Epithelial cell of proximal tubule (primary cell): ENCODE measurements at places on chromosomes 5 and 9. TPM values are rescaled to one million over a fixed set of nuclear protein-coding genes. Genes with fewer than 3 reads are reported as not detected.

DNA sequence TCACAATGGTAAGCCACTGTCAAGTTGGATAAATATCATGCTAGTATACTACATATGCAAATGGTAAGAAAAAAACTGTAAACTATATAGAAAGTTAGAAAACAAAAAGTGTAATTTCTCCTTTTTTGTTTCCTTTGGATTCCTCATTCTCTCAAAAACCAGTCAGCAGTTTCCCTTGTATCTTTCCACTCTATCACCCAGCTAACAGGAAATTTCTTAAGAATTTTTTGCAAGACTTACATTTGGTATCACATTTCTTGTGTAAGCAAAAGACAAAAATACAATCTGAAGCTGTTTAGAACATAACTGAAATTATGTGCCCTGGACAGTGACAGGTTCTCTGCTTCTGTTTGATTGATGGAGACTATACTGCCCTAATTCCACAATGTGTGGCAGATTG, 25.2 kb upstream of the MSH3 start:
- no peak for DNase-seq

The KIAA0825 gene
- 0.87 and 0.92 TPM in 2 replicates for total RNA-seq

GRCh38 chr5:154480847-154481246, 2.8 kb upstream of the HAND1 start:
- DNase-seq: no peak

DNA sequence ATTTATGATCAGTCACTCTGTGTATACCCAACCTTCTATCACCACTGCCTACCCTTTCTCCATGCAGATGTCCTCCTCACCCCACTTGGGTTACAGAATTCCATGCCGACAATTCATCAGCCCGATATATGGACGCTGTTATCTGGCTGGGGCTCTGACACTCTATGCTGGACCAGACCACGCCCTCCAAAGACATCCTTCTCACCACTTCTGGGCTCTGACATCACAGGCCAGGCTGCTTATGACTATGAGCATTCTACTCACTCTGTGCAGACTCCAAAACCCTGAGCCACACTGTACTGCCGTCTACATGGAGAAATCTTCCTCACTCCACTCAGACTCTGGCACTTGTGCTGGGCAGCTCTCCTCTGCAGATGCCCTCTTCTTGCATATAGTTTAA, 7.6 kb upstream of the AK3 start:
- no peak for DNase-seq

The ACER2 gene
- 1.3 and 4.1 TPM in 2 replicates for total RNA-seq

- DNase-seq: no peak
These were observed 1999.5 kb upstream of the CDH6 start for GRCh38 chr5:29193972-29194371.

DNA sequence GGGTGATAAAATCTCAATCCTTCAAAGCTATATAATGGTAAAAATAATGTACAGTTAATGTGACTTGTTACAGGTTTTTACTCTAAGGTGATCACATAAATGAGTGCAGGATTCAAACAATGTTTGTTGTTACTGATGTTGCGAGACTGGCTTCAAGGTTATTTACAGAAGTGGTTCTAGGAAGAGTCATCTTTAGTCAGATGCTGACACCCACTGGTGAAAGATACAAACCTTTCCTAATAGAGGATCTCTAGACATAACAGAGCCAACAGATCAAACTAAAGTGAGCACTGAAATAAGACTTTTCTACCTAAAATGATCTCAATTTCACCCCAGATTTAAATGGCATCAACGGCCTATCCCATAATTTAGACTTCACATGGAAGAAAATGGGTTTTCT, 20.2 kb downstream of the ARSB start:
- DNase-seq: no peak

DNA sequence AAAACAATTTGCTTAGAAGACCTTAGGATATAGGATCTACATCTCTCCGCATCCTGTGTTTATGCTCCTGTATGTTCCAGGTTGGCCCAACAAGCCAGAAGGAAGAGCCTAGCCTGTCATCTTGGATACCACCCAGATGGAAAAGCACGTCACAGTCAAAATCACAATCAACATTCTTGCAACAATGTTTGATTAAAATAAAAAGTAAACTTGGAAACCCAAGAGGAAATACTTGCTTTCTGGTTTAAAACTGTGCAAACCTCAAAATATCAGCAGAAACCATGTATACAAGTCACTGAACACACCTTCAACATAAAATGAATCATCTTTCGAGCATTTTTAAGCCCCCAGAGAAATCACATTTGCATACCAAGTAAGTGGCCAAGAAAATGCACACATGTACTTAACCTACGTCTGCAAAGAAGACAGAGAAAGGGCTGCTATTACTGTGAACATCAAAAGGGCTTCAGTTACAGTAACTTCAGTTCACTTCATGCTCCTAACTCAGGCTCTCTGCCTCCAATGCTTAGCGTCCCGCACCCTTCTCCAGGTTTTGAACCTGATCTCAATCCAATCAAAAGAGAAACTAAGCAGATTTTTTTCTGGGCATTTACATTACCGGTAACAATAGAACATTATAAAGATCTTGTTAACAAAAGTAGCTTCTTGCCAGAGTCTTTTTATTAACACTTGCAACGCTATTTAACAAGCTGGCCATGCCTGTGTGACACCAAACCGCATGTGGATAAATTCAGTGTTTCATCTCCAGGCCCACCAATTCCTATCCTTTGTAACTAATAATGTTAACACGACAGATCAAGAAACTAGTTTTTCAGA, 1.3 kb downstream of the ENC1 start:
- no peak for DNase-seq

GRCh38 chr9:108259917-108260675, 595.7 kb downstream of the ACTL7B start:
- DNase-seq: no peak

GRCh38 chr9:20914556-20914955, 116.9 kb downstream of the HACD4 start:
- DNase-seq: no peak

GRCh38 chr5:160254706-160255105, 25.4 kb downstream of the FABP6 start:
- DNase-seq: no peak

The CA9 gene
- 0.43 TPM in 1 of 2 replicates, not detected in the other for total RNA-seq

DNA sequence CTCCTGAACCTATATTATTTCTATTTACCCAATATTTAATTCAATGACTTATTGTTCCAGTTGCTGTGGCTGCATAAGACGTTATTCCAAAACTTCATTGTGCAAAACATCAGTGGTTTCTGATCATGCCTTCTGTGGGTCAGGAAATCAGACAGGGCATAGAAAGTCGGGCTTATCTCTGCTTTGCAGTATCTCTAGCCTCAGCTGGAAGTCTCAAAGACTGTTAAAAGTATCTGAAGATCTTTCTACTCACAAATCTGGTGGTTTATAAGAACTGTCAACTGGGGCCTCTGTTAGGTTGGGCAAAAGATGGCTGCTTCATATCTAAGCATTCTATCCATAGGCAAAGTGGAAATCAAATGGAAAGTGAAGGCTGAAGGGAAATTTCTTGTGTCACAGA, 687.7 kb upstream of the ARRDC3 start:
- DNase-seq: no peak

DNA sequence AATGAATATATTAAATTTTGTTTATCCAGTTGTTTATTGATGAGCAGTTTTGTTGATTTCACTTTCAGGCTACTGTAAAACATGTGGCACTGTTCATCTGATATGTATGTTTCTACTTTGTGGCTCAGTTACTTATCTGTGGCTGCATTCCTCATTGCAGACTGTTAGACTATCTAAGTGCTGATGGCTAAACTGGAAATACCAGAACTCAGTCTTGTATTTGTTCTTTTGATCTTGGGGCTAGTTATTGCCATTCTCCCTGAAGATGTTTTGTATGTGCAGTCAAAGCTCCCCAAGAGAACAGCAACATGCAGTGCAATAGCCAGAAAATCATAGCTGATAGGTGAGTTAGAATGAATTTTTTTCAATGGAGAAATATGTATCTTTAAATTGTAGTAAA, 162.2 kb downstream of the GADD45G start:
- DNase-seq: no peak

The OTP gene
- total RNA-seq: not detected in 2 replicates

GRCh38 chr9:114588210-114588609, 641 bp downstream of the ATP6V1G1 start:
- DNase-seq: no peak

DNA sequence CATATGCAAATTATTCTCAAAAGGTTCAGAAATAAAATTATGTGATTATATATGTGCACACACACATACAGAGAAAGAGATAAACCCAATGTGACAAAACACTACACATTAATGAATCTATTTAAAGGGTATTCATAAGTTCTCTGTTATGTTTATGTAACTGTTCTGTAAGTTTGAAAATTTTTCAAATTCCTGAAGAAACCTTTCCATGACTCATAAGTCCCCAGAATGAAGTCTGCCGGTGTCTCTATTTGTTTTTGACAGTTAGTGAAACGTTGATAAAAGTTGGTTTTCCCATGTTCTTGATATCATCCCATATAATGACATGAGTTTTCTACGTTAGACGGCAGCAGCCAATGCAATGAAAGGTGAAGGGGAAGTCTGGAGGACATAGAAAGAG, 199.5 kb upstream of the PUM3 start:
- no peak for DNase-seq

GRCh38 chr5:115478281-115478680, 66.3 kb downstream of the FEM1C start:
- no peak for DNase-seq

GRCh38 chr5:158013939-158014338, 155.0 kb upstream of the CLINT1 start:
- DNase-seq: no peak

DNA sequence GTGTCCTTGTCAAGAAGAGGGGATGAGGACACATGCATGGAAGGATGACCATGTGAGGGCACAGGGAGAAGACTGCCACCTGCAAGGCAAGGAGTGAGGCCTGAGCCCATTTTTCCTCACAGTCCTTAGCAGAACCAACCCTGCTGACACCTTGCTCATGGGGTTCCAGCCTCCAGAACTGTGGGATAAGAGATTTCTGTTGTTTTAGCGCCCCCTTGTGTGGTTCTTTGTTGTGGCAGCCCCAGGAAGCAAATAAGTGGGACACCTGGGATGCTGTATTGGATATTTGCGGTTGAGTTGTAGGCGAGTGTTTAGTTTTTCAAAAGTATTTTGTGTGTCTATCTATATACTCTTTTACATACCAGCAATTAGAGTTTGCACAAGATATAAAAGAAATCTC, 206.4 kb downstream of the NXNL2 start:
- DNase-seq: no peak

DNA sequence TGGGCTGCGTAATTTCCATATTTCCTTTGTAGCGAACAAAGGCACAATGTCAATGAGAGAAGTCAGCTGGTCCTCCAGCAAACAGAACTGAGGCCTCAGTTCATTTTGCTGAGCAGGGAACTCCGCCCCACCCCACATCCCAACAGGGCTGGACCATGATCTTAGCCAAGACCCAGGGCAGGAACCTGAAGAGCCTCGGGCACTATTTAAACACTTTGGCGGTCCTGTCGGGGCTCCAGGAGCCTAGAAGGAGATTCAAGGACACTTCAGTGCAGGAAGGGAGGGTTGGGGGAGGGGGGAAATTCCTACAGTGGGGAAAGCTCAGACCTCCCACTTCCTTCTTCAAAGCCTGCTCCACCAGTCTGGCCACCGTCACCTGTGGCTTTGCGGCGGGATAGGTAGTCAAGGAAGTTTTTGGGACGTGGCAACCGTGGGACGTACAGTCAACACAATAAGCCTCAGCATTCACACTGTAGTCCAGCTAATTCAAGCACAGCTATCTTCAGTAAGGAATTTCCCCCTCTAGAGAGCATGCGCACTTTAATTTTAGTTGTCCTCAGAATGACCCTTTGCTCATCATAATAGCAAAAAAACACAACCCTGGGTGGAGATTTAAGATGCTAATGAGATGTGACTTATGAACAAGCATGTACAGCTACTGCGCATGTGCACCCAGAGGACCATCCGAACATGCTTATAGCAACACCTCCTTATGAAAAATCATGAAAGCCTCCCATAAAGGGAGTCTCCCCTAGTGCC, 30.9 kb downstream of the S1PR3 start:
- DNase-seq: no peak

- DNase-seq: no peak
These were observed 71.3 kb downstream of the PPARGC1B start for GRCh38 chr5:149801307-149801990.

- DNase-seq: no peak
These were observed 42.1 kb downstream of the PCDH1 start for GRCh38 chr5:141835928-141836670.

DNA sequence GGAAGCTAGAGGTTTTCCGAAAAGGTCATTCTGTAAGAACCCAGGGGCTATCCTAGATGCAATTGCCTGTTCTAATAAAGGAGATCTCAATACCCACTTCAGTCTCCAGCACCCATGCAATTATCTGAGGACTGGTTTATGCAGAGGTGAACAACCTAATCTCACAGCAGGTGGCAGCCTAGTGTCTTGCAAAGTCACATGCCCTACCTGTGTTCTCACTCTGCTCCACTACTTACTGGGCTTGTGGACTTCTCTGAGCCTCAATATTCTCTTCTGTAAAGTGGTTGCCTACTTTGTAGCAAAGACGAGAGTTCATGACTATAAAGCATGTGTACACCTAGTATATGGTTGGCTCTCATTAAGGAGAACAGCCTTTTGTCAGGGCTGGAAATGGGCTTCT, 21.0 kb upstream of the ALDH1B1 start:
- DNase-seq: no peak

The DDX4 gene
- not detected in 2 replicates for total RNA-seq

The AGXT2 gene
- total RNA-seq: not detected in 2 replicates

The LOX gene
- total RNA-seq: 6.1 and 14.9 TPM in 2 replicates

The BRINP1 gene
- total RNA-seq: 1.4 and 2.5 TPM in 2 replicates

The IFNA2 gene
- not detected in 2 replicates for total RNA-seq

- no peak for DNase-seq
These were observed 154.1 kb upstream of the TUT7 start for GRCh38 chr9:86508208-86508903.

DNA sequence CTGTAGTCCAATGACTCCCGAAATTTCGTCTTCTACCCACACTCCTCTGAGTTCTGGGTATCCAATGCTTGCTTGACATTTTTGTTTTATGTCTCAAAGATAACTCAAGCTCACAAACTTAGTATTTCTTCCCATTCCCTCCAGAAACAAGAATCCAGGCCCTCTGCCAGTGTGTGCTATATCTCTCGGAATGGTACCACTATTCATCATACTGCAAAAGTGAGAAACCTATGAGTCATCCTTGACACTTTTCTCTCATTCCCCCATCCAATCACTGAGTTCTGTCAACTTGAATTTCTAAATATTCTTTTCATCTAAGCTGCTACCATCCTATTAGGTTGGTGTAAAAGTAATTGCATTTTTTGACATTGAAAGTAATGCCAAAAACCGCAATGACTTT, 9.8 kb downstream of the SLC12A2 start:
- no peak for DNase-seq

- DNase-seq: peak; percentile 48
These were observed 79.2 kb upstream of the ABCA1 start for GRCh38 chr9:105007143-105007542.

The IFNK gene
- not detected in 2 replicates for total RNA-seq
